ENCODE measurements at places on chromosomes 3 and 15.

- no peak for DNase-seq
Observed at GRCh38 chr3:122640437-122640999, 40.1 kb upstream of the PARP14 start.

- no peak for DNase-seq
Observed at GRCh38 chr15:95857124-95857757, 473.3 kb upstream of the NR2F2 start.

DNA sequence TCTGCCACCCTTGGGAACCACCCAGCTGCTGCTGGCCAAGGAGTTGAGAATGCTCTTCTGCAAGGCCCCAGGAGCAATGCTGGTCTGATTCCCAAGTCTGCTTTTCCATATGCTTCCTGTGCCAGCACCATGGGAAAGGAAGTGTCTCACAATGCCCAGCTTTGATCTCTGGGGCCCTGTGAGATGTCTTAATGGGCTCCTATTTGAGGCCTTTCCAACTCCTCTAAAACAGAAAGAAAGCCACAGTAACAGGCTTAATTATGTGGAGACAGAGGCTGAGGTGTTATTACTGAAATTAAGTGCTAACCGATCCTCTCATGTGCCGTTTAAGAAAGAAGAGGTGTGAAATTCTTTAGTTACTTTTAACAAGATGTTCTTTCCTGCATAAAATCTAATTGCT lies 4.5 kb downstream of the EOGT start:
- DNase-seq: no peak

DNA sequence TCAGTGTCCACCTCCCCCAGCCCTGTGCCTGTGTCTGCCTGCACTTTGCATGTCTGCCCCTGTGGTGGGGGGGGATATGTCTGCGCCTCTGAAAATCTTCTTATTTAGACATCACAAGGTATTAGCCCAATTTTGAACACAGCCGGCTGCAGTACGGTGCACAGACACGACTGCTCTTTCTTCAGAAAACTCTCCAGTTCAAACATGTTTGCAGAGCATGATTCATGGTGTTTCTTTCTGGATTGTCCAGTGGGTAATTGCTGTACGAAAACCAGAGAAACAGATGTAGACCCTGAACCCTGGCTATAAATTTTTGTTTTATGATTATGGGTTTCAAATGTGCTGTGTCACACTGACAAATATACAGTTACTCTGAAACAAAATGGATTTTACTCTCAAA lies 3.4 kb upstream of the RARB start:
- no peak for DNase-seq

- no peak for DNase-seq
Observed at GRCh38 chr3:23402728-23403492, 199.8 kb downstream of the UBE2E2 start.

All from NCI-H345 (cell line).